Articular chondrocyte of knee joint (primary cell): ENCODE measurements at places on chromosomes 4 and X. TPM values are rescaled to one million over a fixed set of nuclear protein-coding genes. Genes with fewer than 3 reads are reported as not detected.

REELD1 gene
- total RNA-seq: 0.26 TPM in 1 of 2 replicates, not detected in the other

MTMR8 gene
- 1.5 and 1.7 TPM in 2 replicates for total RNA-seq

SOWAHB gene
- total RNA-seq: not detected in 2 replicates

ODAPH gene
- total RNA-seq: not detected in 2 replicates

KLHL4 gene
- total RNA-seq: 0.22 TPM in 1 of 2 replicates, not detected in the other

NOX1 gene
- total RNA-seq: not detected in 2 replicates

HPGDS gene
- not detected in 2 replicates for total RNA-seq

PLS3 gene
- total RNA-seq: 218 and 253 TPM in 2 replicates

BEND2 gene
- not detected in 2 replicates for total RNA-seq

PARM1 gene
- total RNA-seq: 0.13 and 0.43 TPM in 2 replicates

SMARCA1 gene
- 64.8 and 79.2 TPM in 2 replicates for total RNA-seq

PLK4 gene
- 5.0 and 8.2 TPM in 2 replicates for total RNA-seq

LRRC66 gene
- 1.0 and 1.4 TPM in 2 replicates for total RNA-seq

PGAM4 gene
- not detected in 2 replicates for total RNA-seq

XAGE1A gene
- total RNA-seq: not detected in 2 replicates

TLR6 gene
- total RNA-seq: 5.7 and 6.1 TPM in 2 replicates

MAGEA11 gene
- not detected in 2 replicates for total RNA-seq

CPE gene
- total RNA-seq: 14.1 and 18.2 TPM in 2 replicates

DLG3 gene
- 6.0 and 11.6 TPM in 2 replicates for total RNA-seq

FRAS1 gene
- total RNA-seq: under 0.01 and 0.11 TPM in 2 replicates
